Activated CD4-positive, alpha-beta T cell treated with anti-CD3 and anti-CD28 coated beads, Interleukin-2, amount 50 U/mL, for 24 hours (primary cell): ENCODE measurements at places on chromosomes 5 and 9.
A peak's percentile ranks its signal among the peaks of the same experiment; 100 is the strongest.

GRCh38 chr9:138053321-138053868 is 175.8 kb downstream of the CACNA1B start:
- DNase-seq = no peak

DNA sequence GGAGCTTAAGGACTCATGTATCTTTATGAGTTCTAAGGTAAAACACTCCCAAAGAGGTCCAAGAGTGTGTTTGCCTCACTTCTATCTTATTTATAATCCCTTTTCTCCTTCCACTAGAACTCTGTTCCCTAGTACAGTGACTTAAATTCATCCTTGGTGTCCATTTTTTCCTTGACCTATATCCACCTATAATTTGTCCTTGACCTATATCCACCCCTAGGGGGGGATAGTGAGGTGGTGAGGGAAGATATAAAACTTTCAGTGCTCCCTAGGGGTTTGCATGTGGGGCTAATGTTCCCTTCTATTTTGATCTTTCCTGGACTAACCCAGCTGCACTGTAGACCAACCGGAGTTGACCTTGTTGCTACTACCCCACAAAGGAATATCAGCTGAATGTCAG is 83.5 kb upstream of the GNAQ start:
- DNase-seq = no peak

DNA sequence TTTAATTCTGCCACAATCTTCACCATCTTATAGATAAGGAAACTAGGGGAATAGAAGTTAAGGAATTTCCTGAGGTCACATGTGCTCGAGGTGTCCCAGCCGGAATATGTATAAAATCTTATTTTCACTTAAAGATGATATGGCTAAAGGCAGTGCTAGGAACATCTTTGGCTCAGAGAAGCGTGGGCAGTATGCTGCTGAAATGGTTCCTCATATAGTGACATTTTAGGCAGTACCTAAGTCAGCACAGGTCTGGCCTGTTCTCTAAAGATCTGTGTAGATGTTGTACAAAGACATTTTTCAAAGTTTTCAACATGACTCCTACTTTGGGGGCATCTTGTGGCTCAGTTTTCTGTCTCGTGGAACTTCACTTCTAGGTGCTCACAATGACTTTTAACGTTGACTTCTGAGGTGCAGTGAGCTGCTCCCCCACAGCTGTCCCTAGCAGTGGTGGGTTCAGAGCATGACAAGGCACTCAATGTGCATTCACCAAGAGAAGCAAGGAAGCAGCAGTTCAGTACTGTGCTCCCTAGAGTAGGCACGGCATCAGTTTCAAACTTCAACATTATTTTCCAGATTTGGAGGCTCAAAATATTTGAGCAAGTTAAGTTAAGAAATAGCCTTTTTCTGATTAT is 40.3 kb downstream of the TNFAIP8 start:
- DNase-seq = no peak

- DNase-seq = no peak
Measured at GRCh38 chr9:93252781-93253530, 69.0 kb downstream of the WNK2 start.

- no peak for DNase-seq
Measured at GRCh38 chr9:112531666-112532282, 45.1 kb downstream of the KIAA1958 start.

DNA sequence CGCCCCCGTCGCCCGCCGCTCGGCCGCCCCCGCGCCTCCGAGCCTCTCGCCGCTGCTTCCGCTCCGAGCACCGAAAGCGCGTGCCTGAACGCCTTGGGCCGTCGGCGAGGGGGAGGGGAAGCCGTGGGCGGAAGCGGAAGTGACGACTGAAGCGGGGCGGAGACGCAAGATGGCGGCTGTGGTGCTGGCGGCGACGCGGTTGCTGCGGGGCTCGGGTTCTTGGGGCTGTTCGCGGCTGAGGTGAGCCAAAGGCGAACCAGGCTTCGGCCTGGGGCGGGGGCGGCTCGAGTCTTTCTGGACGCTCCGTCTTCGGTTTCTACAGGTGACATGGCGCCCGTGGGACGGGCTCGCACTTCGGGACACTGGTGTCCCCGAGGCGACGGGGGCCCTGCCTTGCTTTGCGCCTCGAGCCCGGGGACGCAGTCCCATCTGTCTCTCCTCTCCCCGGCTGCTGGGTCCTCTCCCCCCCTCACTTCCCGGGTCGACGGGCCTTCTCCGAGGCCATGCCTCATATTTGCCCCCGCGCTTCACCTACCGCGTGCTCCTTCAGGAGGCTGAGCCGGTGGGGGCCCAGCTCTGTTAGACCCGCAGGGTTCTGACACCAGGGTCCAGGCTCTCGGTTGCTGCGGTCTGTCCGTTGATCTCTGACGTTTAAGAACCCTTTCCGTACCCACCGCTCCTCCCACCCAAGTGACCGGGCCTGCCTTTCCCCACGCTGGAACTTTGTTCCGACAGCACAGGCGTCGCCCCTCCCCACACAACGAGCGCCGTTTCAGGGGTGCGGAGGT is at the start of the genes ENTR1 and PMPCA:
Gene ENTR1, minus strand, starts transcription at position 115 of the 788 bp plus-strand sequence. CDS start 217 bp downstream, outside the sequence.
Gene PMPCA, plus strand, starts transcription at position 159 of the 788 bp plus-strand sequence. Its CDS starts 11 bp downstream, at position 170.
- DNase-seq = peak; percentile 96

GRCh38 chr5:88483964-88484672 is 215.5 kb upstream of the TMEM161B start:
- no peak for DNase-seq

GRCh38 chr5:3317051-3317795 is 278.4 kb upstream of the IRX1 start:
- DNase-seq = no peak

DNA sequence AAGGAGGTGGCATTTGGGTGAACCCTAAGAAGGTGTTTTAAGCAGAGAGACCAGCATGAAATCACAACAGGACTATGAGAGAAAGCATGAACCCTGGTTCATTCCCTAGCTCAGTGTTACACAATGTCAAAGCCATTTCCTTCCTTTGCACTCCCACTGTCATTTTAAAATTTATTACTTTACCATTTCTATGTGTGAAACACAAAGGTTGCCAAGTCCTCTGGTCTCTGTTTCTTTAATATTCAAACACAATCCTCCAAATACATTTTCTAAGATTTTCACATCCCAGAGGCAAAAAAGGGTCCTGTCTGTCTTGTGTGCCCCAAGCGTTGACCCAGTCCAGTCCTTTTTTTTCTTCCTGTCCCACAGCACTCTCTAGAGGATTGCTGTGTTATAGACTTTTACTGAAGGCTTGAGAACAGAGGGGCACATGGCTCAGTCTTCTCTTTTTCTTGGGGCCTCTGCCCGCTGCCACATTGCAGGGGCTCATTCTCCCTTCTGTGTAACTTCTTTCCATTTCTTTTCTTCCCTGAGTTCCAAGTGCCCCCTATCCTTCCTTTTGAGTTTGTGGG is 78.6 kb upstream of the SLC28A3 start:
- no peak for DNase-seq

DNA sequence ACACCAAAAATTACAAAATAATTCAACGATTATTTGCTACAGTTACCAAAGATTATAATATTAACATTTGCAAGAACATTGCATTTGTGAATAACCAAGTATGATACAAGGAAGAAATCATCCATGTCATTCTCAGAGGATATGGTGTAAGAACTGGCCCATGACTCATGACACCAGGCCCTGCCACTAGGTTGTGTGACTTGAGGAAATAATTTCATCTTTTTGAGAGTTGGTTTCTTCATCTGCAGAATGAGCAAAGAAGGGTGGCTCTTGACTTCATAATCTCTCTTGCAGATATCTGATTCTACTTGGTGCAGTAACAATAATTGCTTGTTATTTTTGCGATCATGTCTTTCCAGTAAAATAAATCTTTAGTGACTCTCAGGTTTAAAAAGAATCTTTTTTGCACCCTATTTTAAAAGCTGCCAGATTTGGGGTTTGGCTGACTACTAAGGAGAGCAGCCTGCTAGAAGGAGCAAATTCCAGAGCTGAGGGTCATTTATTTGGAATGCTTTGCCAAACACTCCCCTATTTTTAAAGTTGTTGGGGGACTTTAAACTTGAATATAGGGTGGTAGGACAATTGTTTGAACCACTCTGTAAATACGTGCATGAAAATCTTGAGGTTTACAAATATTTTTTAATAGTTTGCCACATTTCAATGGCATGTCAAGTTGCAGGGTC is 23.5 kb downstream of the ITGA1 start:
- DNase-seq = no peak

DNA sequence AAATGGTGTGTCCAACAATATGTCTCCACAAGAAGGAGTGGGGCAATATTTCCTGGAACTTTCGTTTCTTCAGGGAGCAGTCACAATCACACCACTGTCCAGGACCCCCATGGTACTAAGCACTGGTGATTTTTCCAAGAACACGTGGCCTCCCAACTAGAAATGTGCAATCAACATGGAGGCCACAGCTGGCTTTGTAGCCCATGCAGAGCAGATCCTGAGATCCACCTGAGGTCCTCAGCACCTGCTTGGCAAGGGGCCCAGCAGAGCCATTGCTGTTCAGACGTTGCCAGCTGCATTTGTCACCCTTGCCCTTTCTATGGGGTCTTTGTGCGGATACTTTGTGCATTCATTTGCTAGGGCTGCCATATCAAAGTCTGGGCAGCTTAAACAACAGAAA is 334.5 kb upstream of the IRX4 start:
- DNase-seq = no peak

DNA sequence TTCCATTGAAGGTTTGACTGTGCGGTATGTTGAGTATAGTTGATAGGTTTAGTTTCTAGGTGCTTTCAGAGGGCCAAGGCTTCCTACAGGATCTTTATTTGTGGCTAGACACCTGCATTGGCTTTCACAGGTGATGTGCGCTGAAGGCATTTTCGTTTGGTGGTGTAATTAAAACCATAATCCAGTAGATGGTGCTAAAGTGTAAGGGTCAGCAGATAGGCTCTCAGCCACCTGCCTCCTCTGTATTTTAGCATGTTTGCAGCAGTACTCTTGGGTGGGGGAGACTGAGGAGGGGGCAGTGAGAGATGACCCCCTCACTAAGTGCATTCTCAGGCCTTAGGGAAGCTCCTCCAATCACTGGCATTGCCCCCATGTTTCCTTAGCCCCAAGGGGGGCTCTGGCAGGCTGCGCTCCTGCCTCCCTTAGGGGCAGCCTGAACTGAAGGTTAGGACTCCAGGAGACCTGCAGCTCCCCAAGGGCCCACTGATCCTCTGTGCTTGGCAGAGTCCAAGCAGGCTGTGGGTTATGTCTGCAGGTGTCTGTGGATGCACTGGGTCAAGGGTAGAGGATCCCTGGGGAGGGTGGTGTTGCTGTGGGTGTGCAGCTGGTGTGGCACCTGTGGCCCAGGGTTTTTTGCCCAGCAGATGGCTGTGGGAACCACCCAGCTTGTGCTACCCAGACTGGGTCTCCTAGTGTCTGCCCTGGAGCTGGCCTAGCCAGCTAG is 23.4 kb downstream of the CDK20 start:
- no peak for DNase-seq

DNA sequence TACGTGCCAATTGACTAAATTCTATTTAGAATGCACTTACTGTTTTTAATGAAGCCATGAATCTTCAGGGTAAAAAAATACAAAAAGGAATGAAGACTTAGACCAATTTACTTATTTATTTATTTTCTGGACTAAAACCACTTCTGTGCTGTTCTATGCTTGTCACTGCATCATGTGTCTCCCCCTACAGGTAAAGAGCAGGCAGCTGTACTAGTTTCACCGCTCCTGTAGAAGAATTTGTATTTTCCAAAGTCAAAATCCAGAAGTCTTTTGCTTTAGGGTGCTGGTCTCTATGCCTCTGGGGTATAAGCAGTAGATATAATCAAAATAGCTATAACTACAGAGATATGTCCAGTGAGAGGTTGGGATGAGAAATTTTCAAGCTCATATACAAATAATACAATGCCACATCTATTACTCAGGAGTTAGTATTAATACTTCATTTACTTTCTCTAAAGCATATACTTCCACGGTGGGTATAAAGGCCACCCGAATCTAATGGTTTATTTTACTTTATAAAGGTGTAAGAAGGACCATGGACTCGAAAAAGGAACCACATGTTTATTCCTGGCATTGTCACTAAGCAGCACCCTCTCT is 591.5 kb downstream of the RAB3C start:
- DNase-seq = peak; percentile 21

DNA sequence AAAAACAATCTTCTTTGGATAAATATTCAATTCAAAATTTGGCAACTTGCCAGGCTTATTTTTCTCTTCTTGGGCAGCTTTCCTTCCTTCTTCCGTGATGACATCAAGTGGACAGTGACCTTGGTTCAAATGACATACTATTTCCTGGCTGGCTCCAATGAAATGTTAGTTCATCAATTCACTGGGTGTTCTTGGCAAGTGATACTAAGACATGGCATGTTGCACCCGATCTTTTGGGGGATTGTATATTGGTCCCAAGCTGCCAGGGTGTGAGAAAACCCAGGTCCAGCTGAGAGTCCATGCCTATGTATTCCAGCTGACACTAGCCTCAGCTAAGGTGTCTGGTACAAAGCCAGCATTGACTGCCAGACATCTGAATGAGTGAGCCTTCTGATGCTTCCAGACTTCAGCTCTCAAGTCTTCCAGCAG is 252.9 kb downstream of the MAT2B start:
- no peak for DNase-seq

GRCh38 chr9:129365196-129365595 is 187.1 kb upstream of the IER5L start:
- no peak for DNase-seq

GRCh38 chr5:13763719-13764118 is 180.8 kb downstream of the DNAH5 start:
- DNase-seq = no peak

- DNase-seq = no peak
Measured at GRCh38 chr9:132584601-132585560, 2.5 kb downstream of the BARHL1 start.

DNA sequence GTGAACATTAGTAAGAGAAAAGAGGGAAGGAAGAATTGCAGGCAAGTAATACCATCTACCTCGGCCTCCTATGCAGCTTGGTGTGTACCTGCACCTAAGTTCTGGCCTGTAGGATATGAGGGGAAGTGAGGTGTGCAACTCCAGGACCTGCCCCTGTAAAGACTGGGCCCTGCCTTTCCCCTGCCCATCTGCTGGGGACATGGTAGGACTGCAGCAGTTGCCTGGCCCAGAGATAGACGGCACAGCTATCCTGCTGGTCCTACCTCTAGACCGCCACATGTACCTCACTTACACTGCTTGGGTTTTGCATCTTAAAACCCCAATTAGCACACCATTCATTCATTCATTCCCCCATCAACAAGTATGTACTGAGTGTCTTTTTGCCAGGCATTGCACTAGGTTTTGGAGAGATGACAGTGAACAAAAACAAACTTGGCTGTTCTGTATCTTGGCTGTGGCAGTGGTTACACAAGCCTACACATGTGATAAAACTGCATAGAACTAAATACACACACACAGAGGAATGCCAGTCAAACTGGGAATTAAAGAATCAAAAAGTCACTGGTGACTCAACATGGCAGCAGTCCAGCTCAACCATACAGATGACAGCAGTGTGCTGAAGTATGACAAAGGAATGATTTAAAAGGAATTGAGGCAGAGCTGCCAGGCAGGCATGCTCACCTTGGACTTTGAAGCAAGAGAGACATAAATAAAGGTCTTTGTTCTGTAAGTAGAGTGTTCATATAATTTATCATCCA is 23.3 kb upstream of the MGAT1 start:
- DNase-seq = no peak

DNA sequence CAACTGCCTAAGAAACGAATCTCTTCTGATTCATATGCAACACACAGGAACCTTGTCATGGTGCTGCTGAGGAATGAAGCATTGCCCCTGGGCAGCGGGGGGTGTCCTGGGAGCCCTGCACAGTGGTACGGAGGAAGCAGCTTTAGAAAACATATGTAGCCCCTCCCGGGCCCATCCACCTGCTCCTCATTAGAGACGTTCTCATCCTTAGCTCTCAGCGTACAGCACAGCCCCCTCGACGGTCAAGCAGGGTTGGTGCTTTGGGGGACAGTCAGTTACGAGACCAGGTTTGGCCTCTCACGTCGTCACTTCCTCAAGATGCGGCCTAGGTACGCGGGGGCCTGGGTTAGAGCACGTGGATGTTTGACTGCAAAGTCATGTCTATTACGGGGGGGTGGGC is 28.4 kb upstream of the LAMC3 start:
- no peak for DNase-seq
